Right renal cortex interstitium (tissue), 3 donors: ENCODE measurements at places on chromosomes 5 and 9. TPM values are rescaled to one million over a fixed set of nuclear protein-coding genes. Genes with fewer than 3 reads are reported as not detected.

The C5orf52 gene
- polyA plus RNA-seq, result not detected

GRCh38 chr5:62942384-62942783 lies 363.8 kb downstream of the LRRC70 start:
- DNase-seq, result no peak

DNA sequence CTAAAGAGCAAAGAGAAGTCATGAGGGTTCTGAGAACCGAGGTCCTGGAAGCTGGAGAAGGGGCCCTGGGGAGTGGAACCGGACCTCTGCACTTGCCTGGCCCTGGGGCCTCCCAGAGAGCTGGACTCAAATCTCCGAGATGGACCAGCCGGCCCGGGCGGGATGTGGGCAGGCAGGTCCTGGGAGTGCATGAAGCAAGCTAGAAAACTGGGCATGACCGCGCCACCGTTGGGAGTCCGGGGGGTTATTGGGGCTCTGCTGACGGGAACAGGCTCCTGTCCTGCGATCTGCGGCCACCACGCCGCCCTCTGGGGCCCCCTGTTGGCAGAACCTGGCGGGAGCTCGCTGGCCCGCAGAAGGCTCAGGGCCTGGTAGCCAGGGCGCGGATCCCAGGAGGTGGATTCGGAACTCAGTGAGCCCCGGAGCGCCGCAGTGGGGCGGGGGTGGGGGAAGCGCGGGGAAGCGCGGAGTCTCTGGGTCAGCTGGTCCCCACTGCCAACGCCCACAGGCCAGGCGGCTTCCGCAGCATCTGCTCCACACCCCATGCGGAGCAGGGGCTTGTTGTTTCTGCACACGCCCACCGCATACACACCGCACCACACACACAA lies 150.6 kb downstream of the ERCC6L2 start:
- DNase-seq, result no peak

The SPATA31E1 gene
- not detected for polyA plus RNA-seq

DNA sequence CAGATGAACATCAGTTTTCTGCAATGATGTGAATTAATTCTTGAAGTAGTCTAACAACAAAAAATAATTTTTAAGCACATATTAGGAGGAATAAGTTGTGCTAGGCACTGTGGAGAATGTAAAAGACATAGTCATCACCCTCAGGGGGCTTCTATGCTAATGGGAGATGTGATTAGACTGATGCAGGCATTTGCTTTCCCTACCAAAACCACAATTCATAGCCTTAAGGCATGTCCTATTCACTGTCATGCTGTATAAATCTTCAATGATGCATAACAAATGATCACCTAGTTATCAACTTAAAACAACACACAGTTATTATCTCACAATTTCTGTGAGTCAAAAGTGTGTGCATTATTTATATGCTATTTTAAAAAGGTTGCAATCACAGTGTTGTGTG lies 422.6 kb downstream of the MAN2A1 start:
- no peak for DNase-seq

The WDR31 gene
- 7.6 TPM for polyA plus RNA-seq

DNA sequence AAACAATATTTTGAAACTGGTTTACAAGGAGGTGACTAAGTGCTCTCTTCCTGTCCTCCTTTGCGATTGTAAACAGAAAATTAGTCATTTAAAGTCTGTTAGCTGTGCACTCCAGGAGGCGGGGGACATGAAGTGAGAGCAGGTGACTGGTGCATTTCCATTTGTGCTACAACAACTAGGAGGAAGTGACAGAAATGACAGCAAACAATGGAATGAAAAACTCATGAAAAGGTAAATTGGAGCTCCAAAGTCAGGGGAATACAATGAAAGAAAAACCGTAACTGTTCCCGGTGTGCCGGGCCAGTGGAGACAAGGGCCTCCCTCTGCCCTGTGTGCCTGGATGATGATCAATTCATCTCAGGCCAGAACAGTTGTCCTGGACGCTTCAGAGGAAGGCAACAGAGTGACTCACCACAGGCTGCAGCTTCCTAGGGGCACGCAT lies 439.9 kb downstream of the GADD45G start:
- no peak for DNase-seq

GRCh38 chr9:13424872-13425271 lies 145.4 kb upstream of the MPDZ start:
- DNase-seq, result no peak

DNA sequence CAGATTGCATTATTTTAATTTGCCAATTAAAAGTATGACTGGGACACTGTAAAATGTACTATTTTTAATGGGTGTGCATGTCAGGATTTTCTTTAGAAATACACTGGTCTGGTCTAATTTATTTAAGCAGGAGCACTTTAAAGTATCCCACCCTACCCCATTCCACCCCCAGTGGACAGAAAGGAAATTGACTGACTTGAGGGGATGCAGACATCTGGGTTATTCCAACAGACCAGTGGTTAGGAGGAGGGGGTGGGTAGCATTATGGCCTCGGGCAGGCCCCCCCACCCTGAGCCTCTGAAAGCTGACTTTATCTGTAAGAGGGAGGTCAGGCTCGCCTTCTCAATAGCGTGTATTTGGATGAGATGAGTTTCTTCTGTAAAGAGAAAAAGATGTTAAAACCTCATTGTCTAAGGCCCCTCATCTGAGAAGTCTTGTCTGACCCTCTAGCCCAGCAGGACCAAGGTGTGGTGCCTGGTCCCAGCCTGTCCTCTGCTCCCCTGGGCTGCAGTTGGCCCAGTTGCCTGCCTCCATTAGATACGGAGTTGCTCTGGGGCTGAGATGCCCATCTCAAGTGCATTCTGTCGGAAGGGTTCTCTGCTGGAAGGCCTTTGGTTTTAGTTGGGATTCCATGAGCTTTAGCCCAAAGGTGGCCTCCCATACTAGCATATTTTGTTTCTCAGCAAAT lies 4.4 kb downstream of the HNRNPAB start:
- no peak for DNase-seq

DNA sequence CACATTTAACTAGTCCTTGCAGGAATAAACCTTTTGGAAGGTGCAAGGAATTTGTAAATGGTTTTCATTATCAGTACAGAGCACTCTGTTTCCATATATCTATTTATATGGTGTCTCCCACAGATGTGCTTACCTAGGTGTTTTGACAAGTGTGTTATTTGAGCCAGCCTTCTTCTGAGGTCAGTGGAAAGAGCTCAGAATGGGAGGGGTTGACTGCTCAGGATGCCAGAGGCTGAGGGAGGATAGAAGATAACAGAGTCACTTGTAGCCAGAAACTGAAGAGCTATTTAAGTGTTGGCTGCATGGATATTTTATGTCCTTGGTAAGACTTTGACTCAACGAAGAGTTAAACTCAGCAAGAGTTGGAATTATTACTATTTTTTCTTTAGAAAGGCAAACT lies 5.0 kb downstream of the CMYA5 start:
- DNase-seq, result no peak

The FCN2 gene
- 0.52 TPM for polyA plus RNA-seq

The ZDHHC21 gene
- polyA plus RNA-seq, result 15.4 TPM

The GMCL2 gene
- 0.06 TPM for polyA plus RNA-seq

The TTC33 gene
- 44.1 TPM for polyA plus RNA-seq

The PLAA gene
- 49.9 TPM for polyA plus RNA-seq

The PPIC gene
- 36.8 TPM for polyA plus RNA-seq

DNA sequence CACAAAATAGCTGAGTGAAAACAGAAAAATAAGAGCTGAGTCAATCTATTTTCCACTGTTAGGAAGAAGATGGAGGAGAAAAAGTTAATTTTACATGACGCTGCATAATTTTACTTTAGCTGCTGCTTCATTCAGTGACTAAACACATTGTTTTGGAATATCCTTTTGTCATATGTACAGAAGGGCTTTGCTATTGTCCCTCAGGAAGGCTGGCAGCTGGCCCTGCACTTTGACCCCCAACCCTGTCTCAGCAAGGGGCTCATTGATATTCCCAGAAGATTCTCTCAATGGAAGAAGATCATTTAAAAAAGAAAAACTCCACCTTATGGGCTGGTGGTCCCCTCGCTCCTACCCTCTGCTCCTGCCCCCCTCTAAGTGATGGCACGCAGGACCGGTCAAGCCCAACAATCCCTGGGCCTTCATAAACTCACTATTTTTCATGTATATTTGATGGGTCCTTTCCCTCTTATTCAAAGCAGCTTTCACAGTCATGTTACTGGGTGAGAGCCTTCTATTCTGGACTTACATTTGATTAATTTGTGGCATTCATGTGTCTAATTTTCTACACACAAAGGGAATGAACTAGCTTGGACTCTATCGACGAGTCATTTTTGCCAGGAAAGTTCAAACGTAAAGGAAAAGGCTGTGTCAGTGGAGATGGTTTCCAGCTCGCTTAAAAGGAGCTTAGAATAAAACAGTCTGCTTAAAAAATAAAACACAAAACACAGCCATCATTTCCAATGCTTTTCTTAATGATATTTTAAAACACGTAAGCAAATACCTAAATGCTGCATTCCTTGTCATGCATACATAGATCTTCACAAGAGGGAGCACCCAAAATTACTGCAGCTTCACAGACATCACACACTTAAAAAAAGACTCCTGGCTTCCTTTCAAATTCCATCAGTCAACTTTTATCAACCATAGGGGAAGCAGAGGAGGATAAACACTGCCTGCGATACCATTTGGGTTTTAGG lies 104.7 kb downstream of the EFNA5 start:
- DNase-seq, result no peak
